ENCODE measurements at places on chromosomes 2 and 18.

DNA sequence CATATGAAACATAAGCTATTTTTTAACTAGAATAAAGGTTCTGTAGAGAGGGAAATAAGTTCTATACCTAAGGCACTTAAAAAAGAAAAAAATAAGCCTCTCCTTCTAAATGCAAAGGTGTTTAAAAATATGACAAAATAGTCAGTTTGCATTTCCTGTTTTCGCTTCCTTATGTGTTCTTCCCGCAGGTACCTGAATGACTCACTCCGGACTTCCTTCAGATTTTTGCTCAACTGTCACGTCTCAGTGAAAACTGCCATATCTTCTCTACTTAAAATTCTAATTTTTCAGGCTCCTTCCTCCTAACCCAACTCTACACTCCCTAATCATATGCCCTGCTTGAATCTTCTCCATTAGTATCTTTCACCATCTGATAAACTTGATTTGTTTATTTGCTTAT lies 1333.1 kb downstream of the LRP1B start:
- no peak for DNase-seq

DNA sequence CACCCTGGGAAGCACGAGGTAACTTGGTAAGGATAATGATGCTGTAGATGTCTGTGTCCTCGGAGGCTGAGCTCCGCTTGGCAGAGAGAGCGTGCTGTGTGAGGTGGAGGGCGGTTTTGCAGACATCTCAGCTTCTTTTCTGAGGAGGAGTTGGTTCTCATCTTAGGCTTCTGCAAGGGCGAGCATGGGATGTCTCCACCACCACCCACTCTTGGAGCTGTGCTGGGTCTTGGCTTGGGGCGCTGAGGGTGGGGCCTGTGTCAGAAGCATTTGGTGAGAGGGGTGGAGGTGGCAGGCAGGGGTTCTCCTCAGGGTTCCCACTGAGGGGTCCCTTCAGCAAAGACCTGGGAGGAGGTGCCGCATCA lies 9.2 kb downstream of the OXER1 start:
- no peak for DNase-seq

DNA sequence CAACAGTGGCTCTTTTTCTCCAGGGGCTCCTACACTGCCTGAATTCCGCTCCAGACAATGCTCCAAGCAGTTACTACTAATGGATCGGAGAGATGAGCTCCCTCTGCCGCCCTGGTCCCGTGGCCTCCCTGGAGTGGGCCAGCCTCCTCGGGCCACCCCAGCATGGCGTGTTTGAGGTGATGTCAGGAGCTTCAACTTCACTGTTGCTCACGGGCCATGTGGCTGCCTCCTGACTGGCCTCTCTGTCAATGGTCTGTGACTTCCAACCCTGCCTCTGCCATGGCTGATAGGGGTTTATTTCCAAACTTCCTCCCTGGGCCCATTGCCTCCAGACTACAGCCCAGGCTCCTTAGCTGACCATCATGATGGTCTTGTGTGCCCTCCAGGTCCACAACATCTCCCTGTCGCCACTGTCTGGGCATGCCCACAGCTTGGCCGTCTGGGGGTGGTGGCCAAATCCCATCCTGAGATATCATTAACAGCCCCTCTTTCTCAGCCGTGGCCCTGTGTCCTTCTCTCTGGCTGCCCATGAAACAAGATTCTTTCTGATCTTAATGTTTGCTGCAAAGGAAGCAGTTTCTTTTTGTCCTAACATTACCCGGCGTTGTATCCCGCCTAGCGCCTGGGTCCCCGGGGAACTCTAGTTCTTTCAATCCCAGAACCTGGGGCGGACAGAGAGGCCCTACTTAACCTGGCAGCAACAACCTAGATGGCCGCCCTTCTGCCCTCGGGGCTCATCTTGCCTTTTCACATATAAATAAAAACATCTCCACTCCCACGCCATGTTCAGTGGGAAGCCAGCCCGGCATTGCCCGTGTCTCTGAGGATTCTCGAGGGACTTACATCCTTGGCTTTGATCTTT lies 38.1 kb downstream of the ATOH8 start:
- DNase-seq, result no peak

- no peak for DNase-seq
These were observed 359.9 kb upstream of the SLC14A2 start for GRCh38 chr18:45255197-45255890.

DNA sequence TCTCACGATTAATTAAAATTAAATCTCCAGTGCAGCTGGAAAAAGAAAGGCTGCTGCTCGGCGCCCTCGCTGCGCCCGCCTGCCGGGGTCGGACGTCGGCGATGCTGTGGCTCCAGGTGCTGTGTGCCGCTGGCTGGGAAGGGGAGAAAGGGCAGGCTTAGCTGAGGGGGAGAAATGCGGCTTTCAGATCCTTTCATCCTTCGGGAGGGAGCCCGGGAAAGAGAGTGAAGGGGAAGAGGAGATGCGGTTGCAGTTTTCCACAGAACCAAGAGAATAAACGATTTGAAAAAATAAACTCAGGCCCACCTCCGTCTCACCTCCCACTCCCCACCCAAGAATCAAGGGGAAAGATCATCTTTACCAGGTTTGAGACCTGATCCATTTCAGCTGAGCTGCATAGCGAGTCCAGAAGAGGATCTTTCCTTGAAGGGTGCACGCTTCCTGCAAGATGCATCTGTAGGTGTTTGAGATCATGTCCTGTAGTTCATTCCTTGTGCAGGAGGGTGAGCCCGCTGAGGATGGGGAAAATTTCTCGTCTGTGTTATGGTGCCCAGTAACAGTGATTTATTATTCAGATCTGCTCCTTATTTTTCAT lies 495 bp downstream of the TMEM169 start:
- DNase-seq, result peak; percentile 15

DNA sequence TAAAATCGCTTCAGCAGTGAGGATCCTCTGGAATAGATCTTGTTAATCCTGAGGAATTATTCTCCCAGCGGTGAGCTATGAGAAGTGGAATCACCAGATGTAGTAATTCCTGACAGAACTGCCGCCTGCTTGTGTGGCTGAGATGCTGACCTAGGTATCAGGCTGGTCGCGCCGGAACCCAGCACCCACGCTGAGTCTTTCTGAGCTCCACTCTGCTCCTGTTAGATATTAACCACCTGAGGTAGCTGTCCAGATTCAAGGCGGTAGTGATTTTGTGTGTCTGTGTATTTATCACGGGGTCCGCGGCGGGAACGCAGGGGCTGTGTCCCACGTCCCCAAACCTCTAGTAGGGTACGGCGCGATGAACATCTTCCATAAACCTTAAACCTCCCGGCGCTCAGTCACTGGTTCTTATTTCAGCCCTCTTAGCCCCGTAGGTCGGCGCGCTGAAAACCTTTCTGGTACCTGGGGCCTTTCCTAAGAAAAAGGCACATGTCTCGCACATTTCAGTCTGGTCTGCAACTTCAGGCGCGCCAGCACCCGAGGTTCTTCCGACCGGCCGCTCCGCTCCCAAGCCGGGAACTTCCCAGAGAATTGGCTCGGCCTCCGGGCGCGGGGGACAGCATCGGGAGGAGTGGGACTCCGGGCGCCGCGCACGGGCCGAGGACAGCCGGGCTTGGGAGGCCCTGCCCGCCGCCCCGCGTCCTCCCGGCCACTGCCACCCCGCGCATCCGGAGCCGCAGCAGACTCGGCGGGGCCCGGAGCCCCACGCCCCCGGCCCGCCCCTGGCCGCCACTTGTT lies 542 bp upstream of the CNNM3 start:
- DNase-seq, result no peak

DNA sequence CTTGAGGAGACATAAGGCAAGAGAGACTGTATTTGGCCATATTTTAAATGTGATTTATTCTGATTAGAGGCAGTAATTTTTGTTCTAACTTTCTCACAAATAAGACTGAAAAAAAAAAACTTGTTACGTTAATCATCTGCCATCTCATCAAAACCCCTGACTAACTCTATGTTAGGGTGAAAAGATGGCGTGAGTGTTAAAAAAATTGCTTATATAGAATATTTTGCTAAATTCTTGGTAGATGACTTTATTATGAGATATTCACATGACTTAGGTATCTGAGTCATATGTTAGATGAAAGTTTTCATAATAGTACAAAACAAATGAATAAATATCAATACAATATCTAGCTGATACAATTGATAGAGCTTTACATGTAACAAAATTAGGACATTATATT lies 1508.7 kb upstream of the TMEFF2 start:
- no peak for DNase-seq

- DNase-seq, result peak; percentile 79
These were observed 12.0 kb upstream of the GALM start for GRCh38 chr2:38653715-38654527.

GRCh38 chr2:227488045-227488444 lies 16.1 kb downstream of the AGFG1 start:
- no peak for DNase-seq

DNA sequence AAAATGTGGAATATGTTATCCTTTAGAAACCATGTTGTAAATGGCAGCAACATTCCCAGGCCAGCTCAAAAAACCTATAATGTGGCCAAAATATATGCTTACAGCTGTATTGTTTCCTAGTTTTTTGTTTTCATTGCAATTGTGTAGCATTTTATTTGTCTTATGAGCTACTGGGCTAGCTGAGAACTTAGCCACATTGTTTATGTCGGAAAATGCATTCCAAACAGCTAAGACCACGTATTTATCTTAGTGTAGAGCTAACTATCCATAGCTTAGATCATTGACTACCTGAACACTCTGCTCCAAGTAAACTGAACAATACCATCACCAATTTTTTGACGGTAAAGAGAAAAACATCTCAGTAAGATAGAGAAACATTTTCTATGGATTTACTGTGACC lies 38.4 kb downstream of the METAP1D start:
- no peak for DNase-seq

DNA sequence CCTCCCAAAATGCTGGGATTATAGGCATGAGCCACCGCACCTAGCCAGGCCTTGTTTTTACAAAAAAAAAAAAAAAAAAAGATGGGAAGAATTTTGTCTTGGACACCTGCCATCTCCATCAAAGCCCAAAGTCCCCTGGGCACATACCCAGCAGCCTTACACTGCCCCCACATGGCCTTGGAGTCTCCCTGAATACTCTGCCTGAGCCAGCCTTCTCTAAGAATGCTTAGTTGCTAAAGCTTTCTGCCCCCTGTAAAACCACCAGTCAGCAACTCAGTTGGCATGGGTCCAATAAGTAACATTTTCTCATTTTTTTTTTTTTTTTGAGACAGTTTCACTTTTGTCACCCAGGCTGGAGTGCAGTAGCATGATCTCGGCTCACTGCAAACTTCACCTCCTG lies 40.6 kb downstream of the SPC25 start:
- no peak for DNase-seq

- DNase-seq, result no peak
These were observed 493.1 kb downstream of the XIRP2 start for GRCh38 chr2:167381349-167381748.

- no peak for DNase-seq
These were observed 749.7 kb upstream of the SOX11 start for GRCh38 chr2:4942441-4942840.

DNA sequence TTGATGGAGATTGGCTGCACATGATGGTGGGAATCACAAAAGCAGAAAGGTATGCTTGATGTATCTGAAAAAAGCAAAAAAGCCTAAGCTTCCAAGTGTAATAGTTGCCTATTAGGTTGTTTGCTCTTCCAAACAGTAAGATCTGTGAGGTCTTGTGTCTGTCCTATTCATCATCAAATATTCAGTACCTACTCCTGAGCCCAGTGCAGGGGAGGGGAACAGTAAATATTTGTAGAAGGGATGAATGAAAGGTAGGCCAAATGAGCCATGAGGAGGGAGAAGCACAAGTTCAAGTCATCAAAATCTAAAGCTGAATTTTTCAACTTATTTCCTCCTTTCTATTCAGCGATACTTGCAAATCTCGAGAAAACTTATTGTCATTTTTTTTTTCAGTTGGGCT lies 153.2 kb upstream of the ETAA1 start:
- no peak for DNase-seq

GRCh38 chr2:148162871-148163270 lies 142.0 kb downstream of the MBD5 start:
- DNase-seq, result no peak

DNA sequence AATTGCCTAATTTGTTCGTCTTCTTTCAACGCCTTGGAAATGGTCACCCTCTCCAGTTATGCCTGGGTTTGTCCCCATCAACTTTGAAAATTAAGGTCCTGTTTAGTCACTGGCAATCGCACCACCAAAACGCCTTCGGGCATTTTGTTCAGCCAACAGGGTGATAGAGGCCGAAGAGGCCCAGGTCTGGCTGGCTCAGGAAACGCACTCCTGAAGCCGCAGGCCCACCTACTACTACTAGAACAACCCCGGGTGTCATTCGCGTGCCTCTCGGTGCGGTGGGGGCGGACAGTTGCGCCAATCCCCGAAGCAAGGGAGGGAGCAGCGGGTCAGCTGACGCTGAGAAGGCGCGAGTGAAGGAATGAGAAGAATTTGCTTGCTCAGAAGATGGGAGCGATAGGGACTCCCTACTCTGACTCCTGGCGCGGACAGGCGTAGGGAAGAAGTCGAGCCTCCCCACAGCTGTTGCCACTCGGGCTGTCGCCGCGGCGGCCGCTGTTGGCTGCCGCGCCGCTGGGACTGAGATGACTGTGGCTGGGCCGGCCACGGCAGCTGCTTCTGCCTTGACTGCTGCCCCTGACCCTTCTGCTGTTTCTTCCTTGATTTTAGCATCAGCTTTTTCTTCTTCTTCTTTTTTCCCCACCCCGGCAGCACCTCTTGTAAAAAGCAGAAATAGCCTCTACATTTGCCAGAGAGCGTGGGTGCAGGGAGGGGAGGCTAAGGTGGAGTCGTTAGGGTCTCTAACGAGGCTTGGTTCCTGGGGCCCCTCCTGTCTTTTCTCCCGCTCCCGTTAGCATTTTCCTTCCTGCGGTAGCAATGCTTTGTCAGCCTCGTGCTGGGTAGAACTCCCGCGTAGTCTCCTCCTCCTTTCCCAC lies 387.6 kb downstream of the FIGN start:
- DNase-seq, result no peak

DNA sequence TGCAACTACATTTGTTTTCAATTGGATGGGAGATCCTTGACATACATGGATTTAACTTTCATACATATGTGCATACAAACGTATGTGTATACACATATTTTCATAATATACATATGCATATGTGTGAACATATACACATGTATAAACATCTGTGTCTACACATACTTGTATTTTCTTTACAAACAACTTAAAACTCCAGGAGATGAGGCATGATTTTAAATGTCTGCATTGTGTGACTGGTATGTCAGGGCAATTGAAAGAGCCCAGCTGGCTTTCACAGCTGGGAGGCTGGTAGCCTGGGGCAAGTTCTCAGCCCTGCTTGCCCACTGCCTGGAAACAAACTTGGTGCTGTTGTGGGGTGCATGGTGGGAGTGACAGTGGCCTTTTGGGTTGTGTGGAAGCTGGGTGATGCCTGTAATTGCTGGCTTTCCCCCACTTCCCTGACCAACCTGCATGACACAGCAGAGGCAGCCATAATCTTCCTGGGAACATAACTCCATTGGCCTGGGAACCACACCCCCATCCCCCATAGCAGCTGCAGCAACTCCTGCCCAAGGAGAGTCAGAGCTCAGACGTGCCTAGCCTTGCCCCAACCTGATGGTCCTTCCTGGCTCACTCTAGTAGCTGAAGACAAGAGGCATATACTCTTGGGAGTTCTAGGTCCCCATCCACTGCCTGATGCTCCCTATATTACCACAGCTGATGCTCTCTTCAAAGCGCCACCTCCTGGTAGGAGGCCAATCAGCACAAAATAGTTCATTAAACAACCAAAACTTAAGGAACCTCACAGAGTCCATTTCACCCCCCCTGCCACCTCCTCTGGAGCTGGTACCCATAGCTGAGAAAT lies 158.3 kb downstream of the CERS6 start:
- DNase-seq, result peak; percentile 18

GRCh38 chr2:120861576-120862191 lies 126.0 kb downstream of the GLI2 start:
- DNase-seq, result no peak

- no peak for DNase-seq
These were observed 272.5 kb downstream of the TDRD15 start for GRCh38 chr2:21396252-21396651.

Data from stimulated activated CD4-positive, alpha-beta T cell treated with anti-CD3 and anti-CD28 coated beads, Interleukin-2, amount 100 ng/mL, for 24 hours (primary cell).